Caco-2 (cell line): ENCODE measurements at places on chromosomes 2 and 18. TPM values are rescaled to one million over a fixed set of nuclear protein-coding genes. Genes with fewer than 3 reads are reported as not detected.

GRCh38 chr18:30684825-30685481 lies 357.6 kb downstream of the DSC3 start:
- H3K4me3 ChIP-seq: no peak overlapping the region
- no peaks in the 10 kb centered on the region for H3K36me3 ChIP-seq
- no peak overlapping the region for H3K27ac ChIP-seq
- H3K27me3 ChIP-seq: no peaks in the 10 kb centered on the region

DNA sequence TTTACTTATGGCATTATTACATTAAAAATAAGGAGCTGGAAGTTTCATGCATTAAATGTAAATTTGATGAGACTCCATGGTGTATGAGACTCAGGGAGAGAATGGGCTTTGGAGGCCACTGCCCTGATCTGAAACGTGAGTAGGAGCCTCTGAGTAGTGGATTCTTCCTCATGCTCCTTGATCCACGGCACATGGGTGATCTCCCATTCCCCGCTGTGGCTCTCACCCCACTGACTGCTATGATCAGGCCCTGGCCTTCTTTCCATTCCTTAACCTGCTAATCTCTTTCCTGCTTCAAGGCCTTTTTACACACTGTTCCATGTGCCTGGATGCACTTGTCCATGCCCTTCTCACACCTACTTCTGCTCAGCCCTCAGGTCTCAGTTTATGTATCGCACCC lies 68.4 kb downstream of the SMAD7 start:
- H3K4me1 ChIP-seq: peaks cover 4% of the 10 kb centered on the region; the same call in 1 of the 2 replicates
- no peaks in the 10 kb centered on the region for H3K36me3 ChIP-seq
- H3K27ac ChIP-seq: no peak overlapping the region
- DNase-seq: no peak
- no peak overlapping the region for H3K4me3 ChIP-seq
- no peaks in the 10 kb centered on the region for H3K27me3 ChIP-seq

DNA sequence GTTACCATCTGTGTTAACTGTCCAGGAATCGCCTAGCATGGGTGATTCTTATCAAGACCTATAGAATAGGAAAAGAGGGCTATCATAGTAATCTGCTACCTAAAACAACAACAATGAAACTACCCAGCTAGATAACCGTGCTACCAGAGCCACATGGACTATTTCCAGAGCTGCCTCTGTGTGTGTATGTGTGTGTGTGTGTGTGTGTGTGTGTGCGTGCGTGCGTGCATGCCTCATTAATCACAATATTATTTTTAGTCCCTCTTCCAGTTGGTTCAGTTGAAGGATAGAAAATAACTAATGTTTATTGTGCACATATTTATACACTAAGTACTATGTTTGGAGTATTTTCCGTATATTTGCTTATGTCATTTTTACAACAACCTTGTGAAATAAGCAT lies 201.1 kb downstream of the SP3 start:
- H3K27me3 ChIP-seq: no peaks in the 10 kb centered on the region
- no peak for DNase-seq
- H3K27ac ChIP-seq: no peak overlapping the region
- no peaks in the 10 kb centered on the region for H3K36me3 ChIP-seq

DNA sequence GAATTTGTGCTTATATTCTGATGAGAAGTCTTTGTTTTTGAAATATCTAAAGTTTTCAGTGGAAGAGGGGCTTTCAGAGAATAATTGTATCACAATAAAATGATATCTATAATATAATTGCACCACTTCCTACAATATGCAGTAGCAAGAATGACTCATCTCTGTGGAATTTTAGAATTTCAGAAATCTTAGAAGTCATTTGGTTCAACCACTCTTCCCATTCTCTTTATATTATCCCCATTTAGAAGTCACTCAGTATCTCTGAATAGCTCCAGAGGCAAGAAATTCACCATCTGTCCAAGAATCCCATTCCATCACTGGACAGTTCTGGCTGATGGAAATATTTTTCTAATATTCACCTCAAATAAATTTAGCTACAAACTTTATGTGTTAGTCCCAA lies 59.3 kb upstream of the CCDC68 start:
- no peak for DNase-seq
- H3K27me3 ChIP-seq: no peaks in the 10 kb centered on the region
- H3K36me3 ChIP-seq: no peaks in the 10 kb centered on the region
- H3K4me1 ChIP-seq: peaks cover 3% of the 10 kb centered on the region; the same call in 1 of the 2 replicates

- no peak overlapping the region for H3K27ac ChIP-seq
- no peak overlapping the region for H3K4me3 ChIP-seq
- no peaks in the 10 kb centered on the region for H3K4me1 ChIP-seq
- no peaks in the 10 kb centered on the region for H3K36me3 ChIP-seq
- DNase-seq: no peak
Observed at GRCh38 chr18:9413576-9413975, 61.7 kb upstream of the RALBP1 start.

- no peaks in the 10 kb centered on the region for H3K27me3 ChIP-seq
- H3K4me1 ChIP-seq: no peaks in the 10 kb centered on the region
- H3K27ac ChIP-seq: no peak overlapping the region
- no peaks in the 10 kb centered on the region for H3K36me3 ChIP-seq
- no peak for DNase-seq
Observed at GRCh38 chr2:75087736-75088135, 111.6 kb downstream of the TACR1 start.

DNA sequence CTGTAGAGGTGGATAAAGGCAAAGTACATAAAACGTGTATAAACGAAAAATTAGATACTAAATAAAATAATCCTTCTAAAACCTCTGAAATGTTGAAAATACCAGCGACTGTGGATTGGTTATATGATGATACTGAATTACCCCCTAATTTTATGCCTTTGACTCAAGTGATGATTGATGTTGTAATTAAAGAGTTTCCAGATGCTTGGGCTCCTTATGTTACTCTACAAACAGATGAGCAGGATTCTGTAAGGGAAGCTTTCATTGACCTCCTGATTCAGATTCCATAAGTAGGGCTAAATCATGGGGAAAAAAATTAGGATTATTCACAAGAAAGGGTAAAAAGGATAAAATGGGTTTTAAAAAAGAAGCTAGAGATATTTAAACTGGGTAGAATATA lies 418.2 kb upstream of the SLC39A10 start:
- H3K4me1 ChIP-seq: no peaks in the 10 kb centered on the region
- H3K4me3 ChIP-seq: no peak overlapping the region
- no peak for DNase-seq
- H3K27me3 ChIP-seq: no peaks in the 10 kb centered on the region

- H3K27ac ChIP-seq: no peak overlapping the region
- H3K4me3 ChIP-seq: no peak overlapping the region
- no peaks in the 10 kb centered on the region for H3K36me3 ChIP-seq
- H3K27me3 ChIP-seq: no peaks in the 10 kb centered on the region
Observed at GRCh38 chr2:153802671-153803070, 69.1 kb upstream of the GALNT13 start.

GRCh38 chr18:45173799-45174519 lies 441.3 kb upstream of the SLC14A2 start:
- no peaks in the 10 kb centered on the region for H3K36me3 ChIP-seq
- no peak overlapping the region for H3K4me3 ChIP-seq
- no peak overlapping the region for H3K27ac ChIP-seq
- H3K4me1 ChIP-seq: no peaks in the 10 kb centered on the region
- H3K27me3 ChIP-seq: no peaks in the 10 kb centered on the region
- no peak for DNase-seq

DNA sequence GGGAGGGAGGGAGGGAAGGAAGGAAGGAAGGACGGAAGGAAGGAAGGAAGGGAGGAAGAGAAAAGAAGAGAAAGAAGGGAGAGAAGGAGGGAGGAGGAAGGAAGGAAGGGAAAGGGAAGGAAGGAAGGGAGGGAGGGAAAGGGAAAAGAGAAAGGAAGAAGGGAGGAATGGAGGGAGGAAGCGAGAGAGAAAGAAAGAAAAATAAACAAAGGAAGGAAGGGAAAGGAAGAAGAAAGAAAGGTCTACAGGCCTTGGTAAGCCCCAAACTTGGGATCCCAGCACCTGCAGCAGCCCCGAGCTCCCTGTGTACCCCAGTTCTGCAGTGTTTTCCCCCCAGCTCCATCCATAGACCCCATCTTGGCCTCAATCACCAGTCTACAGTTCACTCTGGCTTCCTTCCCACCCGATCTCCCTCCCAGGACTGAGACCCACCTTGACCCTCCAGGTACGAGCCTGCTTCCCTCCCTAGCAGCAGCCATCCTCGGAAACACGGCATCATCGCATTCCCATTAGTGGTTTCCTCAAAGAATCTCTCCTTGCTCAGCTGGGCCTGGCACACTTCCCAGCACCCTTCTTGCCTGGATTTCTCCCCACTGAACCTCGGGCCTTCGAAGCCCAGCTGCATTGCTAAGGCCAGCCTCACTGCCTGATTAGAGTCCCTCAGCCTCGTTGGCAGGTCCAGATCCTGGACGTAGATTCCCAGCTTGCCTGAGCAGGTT lies 46.1 kb upstream of the SH3BP4 start:
- no peaks in the 10 kb centered on the region for H3K27me3 ChIP-seq
- H3K4me3 ChIP-seq: no peak overlapping the region
- no peak for DNase-seq
- H3K36me3 ChIP-seq: no peaks in the 10 kb centered on the region
- no peaks in the 10 kb centered on the region for H3K4me1 ChIP-seq

Gene CFC1
- not detected in 2 replicates for total RNA-seq

Gene FSHR
- total RNA-seq: 0.41 and 1.0 TPM in 2 replicates
